ENCODE measurements at places on chromosomes 12 and 14.

- DNase-seq, result peak; percentile 34
These were observed 702 bp downstream of the FAM222A start for GRCh38 chr12:109714141-109714912.

DNA sequence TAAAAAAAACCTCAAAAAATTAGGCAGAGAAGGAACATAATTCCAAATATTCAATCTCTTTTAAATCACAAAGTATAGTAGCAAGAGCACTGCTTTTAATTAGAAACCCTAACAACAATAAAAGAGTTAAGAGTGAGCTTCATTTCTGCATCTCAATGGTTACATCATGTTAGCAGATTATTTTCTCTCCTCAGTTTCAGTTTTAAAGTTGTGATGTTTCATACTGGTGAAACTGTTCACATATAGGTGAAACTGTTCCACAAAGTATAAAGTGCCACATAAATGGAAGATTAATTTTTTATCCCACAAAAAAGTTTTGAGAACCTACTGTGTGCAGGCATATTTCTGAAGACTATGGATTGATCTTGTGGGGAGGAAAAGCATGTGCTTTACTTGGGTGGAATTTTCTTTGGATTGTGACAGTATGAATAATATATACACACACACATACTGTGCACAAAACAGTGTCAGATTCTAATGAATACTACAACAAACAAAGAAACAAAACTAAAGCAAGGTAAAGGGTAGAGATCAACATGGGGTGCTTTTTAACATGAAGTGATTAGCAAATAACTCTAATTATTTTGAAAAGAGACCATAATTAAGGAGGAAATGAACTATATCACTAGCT, 17.1 kb downstream of the LUM start:
- DNase-seq, result no peak

DNA sequence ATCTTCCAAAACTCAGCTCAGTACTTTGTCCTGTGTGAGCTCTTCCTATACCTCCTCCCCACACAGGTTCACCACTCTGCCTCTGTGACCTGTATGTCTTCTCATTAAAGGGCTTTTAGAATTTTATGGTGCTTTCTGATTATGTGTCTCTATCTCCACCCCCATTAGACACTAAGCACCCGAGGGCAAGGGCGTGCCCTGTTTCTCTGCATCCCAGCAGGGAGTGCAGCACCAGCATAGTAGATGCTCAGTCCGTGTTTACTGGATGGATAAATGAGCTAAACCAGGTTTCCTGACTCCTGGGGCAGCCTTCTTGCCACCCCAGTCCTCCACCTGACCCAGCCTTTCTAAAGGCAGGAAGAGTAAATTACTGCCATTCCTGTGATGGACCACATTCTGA, 333.8 kb downstream of the CACNA1C start:
- no peak for DNase-seq

- DNase-seq, result no peak
These were observed 12.6 kb downstream of the NRDE2 start for GRCh38 chr14:90319173-90319572.

GRCh38 chr12:113756609-113757008, 209.5 kb downstream of the RBM19 start:
- no peak for DNase-seq

DNA sequence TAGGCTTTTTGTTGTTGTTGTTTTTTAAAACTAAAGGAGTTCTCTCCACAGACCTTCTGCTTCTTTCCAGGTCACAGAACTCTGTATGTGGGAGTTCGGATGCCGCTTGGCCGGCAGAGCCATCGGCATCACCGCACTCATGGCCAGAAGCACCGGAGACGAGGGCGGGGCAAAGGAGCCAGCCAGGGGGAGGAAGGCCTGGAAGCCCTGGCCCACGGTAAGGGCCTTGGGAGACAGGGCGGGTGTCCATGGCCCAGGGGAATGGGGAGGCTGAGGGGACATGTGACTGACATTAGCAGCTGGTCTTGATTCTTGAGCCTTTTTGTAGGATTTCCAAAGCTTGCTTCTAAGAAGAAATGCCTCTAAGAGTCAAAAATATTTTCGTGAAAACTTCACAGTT, 26.2 kb downstream of the SLC4A8 start:
- DNase-seq, result no peak

DNA sequence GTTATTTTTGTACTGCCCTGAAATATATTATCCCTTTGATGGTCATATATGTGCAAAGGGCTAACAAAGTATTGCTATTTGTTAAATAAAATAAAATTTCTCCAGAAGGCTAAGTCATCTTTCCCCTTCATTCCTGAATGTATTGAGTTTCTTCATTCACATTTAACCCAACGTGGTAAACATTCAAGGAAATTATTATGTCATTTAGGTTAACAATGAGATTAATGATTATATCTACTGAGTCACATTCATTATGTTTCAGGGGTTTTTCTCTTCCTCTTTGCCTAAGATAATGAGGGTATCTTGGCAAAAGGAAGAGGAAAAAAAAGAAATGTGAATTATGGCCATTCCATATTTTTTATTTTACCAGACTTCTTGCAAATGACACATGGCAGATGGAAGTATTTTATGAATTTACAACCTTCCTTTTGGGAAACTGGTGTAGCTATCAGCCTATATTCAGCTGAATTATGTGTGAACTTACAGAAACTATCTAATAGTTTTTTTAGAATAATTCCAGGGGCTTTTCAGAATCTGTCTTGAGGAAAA, 27.2 kb downstream of the TSPAN8 start:
- no peak for DNase-seq

GRCh38 chr14:20679907-20680306, 4.5 kb upstream of the RNASE4 start:
- no peak for DNase-seq

DNA sequence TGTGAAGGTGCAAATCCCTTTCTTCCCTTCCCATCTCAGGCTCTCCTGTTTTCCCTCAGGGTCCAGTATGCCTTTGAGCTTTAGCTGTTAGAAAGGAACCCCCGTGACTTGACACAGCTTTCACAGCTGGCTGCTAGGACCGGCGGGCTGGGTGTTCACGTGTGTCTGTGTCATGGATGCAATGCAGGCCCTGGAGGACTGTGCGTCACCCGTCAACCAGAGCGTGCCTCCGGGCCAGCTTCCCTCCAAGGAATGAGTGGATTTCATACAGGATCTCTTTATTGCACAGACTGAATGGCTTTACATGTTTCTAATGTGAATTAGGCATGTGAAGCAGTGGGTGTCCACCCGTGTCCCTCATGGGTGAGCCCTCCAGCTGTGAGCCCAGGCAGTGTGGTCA, 77.4 kb downstream of the AACS start:
- no peak for DNase-seq
